ENCODE measurements at places on chromosomes 13 and 19.
A peak's percentile ranks its signal among the peaks of the same experiment; 100 is the strongest.

- DNase-seq, result no peak
Measured at GRCh38 chr19:17538684-17539237, 16.7 kb upstream of the COLGALT1 start.

DNA sequence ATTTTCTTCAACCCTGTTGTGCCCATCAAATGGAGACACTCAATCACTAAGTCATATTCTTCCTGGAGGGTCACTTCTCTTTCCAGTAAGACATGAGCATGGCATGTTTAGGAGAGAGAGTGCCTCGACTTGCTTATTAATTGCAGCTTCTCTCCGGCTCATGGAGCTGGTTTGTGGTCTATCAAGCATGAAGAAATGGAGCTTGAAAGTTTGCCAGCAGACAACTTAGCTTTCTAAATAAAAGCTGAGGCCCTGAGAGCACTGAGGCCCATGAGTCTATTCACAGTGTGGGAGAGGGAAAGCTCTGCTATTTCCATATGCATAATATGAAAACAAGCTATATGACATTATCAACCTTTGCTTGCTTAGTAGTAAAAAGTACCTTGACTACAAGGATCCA lies 378.5 kb downstream of the FGF9 start:
- DNase-seq, result no peak

DNA sequence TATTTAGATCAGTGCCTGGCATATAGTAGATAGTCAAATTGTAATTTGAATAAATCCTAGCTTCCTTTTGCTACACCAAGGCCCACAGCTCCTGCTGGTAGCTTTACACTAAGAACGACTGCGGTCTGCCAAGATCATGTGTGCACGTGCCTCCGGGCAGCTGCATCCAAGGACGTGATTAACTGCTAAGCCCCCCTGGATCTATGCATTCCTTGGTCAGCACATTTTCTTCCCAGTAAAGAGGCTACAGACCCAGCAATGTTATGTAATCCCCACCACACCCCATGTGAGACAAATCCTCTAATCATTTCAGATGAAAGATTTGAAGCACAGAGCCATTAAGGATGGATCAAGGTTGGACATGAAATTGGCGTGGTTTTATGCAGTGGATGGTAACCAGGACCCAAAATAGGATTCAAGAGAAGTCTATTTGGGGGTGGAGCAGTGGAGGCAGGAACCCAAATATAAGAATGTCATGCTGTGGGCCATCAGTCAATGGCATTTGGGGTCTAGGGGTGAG lies 65.2 kb upstream of the PEG3 start:
- DNase-seq, result no peak

GRCh38 chr13:32125751-32126150 lies 94.2 kb downstream of the FRY start:
- peak; percentile 14 for DNase-seq

DNA sequence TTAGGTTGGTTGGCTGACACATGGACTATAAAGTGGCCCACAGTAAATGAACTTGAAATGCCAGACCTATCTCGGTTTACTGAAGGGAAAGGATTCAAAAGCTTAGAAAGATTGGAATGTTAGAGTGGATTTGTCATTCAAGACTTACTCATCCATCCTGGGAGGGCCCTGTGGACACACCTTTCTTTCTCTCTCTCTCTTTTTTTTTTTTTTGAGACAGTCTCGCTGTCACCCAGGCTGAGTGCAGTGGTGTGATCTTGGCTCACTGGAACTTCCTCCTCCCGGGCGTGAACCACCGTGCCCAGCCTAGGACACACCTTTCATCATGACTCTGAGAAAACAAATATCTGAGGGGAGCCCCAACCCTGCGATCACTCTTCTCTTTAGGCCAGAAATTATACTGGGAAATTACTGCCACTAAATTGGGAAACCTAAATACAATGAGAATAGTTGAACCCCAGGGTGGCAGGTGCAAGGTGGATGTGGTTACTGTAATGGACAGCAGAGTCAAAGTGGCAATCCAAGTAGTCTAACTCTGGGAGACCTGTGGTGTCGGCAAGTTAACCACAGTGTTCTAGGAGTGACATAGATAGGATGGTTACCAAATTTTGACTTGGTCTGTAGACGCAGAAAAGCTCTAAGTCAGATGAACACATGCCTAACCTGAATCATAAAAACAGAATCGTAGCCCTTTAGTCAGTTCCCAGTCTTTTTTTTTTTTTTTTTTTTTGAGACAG lies 47.1 kb upstream of the ZMYM5 start:
- peak; percentile 82 for DNase-seq

GRCh38 chr13:30802501-30802900 lies 67.2 kb downstream of the ALOX5AP start:
- no peak for DNase-seq

GRCh38 chr19:10624585-10624984 lies 768 bp upstream of the SLC44A2 start:
- DNase-seq, result no peak

DNA sequence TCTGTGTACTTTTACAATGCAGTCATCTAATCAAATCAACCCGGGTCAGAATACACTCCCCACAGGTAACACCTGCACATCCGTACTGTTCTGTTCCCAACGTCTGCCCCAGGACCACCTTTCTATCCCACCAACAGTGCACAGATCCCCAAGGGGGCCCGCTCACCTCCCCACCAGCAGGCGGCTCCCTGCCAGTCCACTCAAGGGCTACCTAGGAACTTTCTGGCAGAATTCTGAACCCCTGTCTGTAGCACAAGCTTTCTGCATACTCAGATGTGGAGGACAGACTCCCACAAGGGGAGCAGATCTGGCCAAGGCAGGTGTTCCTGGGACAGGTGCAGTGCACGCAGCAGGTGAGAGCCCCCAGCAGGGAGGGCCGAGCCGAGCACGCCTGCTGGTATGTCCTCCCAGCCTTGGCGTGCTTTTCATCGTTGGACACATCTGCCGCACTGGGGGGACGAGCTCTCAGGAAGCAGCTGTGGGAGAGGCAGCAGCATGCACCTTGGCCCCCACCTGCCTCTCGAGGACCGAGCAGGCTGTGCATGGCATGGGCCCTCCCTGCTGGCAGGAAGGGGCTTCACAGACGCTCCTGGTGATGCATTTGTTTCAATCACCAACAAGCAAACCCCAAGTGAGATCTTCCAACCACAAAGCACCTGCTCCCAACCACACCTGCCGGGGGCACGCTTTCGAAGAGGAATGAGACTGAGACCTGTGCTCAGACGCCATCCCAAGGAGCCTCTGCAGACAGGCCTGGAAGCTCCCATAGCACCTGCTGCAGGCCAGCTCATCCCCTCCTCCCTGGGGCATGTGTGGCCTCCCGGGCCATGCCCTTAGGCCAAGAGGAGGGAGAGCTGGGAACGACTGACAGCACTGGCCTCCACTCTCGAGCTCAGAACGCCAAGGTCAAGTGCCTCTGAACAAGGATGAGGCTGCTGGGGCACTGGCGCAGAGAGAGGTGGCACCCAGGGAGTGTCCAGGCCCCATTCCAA lies 35.9 kb downstream of the RAB20 start:
- no peak for DNase-seq

DNA sequence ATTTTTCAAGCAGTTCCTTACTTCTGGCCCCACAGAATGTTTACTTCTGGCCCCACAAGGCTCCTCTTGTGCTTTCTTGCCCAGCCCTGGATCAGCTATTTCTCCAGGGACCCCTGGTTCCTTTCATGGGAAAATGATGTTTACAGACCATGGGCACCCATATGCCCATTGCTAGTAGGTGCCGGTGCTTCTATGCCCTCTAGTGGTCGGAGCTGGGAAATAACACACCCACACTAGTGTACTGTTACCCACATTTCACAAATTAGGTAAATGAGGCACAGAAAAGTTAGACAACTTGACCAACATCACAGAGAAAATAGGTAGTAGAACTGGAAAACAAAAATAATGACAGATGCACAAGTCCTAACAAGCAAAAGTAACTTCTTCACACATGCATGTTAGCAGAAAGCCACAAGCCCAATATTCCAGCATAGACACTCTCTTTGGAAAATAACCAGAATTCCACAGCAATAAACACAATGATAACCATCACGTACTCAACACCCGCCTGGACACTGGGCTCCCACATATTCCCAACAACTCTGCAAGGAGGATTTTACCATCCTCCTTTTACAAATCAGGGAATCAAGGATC lies 1.3 kb upstream of the CEACAM6 start:
- peak; percentile 64 for DNase-seq

- DNase-seq, result no peak
Measured at GRCh38 chr13:28719227-28720055, 671 bp upstream of the SLC46A3 start.

DNA sequence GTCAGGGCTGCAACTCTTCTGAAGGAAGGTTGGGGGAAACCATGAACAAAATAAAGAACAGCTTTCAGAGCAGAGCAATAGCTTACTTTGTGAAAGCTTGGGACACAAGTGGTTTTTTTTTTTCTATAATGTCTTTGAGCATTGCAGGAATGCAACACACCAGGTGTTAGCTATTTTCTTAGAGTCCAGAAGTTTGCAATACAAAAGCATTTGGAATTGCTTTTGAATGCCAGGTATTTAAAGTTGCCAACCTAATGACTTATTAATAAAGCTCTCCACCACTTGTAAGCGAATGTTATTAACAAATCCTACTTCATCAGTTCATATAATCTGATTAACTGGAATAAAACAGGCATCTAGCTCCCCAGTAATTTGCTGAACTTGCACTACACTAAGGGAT lies 172.6 kb downstream of the NUFIP1 start:
- DNase-seq, result no peak

DNA sequence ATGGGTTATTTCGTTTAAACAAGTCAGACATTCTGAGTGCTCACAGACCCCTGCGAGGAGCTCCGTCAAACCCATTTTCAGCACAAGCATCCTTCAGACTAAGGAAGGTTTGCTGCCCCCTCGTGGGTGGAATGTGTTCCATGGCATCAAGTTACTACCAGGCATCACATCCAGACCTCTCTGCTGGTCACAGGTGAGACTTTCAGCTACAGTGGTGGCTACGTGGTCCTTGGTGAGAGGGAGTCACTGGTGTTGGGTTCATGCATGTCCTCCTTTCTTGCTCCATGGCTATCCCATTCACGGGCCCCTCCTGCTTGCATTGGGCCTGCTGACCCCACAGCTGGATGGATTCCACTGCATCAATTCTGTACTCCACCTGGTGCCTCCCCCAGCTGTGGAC lies 9.1 kb upstream of the LILRB5 start:
- peak; percentile 79 for DNase-seq

- DNase-seq, result no peak
Measured at GRCh38 chr19:17832443-17833208, 11.3 kb upstream of the INSL3 start.

GRCh38 chr19:49301165-49301865 lies 23.7 kb downstream of the SLC6A16 start:
- DNase-seq, result peak; percentile 74

GRCh38 chr19:44710483-44710882 lies 11.5 kb downstream of the CEACAM16 start:
- no peak for DNase-seq

DNA sequence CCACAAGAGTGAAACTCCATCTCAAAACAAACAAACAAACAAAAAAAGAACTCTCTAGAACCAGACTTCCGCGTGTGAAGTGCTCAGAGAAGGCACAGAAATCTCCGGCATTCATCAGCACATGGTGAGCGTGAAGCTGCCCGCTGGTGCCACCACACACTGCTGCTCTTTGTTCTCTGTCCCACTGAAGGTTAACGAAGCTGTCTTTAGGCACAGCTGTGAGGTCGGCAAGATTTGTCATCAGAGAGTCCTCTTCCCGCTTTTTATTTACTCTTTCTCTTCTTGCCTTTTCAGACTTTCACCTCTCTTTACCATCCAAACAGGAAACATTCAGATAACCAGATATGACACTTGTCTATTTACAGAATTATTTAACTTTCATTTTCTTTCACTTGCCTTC lies 115.2 kb upstream of the ARGLU1 start:
- no peak for DNase-seq

GRCh38 chr13:27569405-27569804 lies 50.9 kb downstream of the LNX2 start:
- DNase-seq, result no peak

GRCh38 chr19:2201473-2202148 lies 34.5 kb downstream of the PLEKHJ1 start:
- no peak for DNase-seq

GRCh38 chr19:49855676-49856573 lies 5.0 kb downstream of the PTOV1 start:
- DNase-seq, result no peak
